ENCODE measurements at places on chromosomes 3 and 15. TPM values are rescaled to one million over a fixed set of nuclear protein-coding genes. Genes with fewer than 3 reads are reported as not detected.

Gene ROPN1
- total RNA-seq, result not detected

Gene CGNL1
- total RNA-seq, result 0.11 TPM

Gene CLDN18
- total RNA-seq, result not detected

Gene SEMA6D
- not detected for total RNA-seq

Gene C3orf85
- total RNA-seq, result not detected

Gene GABRR3
- not detected for total RNA-seq

Gene FOXL2NB
- total RNA-seq, result not detected

Gene SLC27A2
- total RNA-seq, result 0.22 TPM

DNA sequence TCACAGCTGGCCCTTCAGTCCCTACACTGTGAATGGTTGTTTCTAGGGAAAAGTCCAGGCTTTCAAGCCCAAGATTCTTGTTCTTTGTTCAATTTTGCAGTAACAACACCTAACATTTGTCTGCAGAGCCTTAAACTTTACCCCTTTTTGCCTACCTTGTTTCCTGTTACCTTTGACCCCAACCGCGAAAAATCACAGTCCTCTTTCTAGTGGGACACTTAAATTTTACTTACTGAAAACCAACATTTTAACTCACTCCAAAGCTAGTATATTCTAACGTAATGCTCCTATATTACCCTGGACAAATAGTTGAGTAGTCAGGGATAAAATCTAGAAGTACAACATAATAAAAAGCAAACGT lies 649 bp upstream of the PIK3CB start:
- H3K4me3 ChIP-seq, result peak overlapping the region; percentile 92
- H3K27me3 ChIP-seq, result no peaks in the 10 kb centered on the region
- H3K4me1 ChIP-seq, result peaks cover 24% of the 10 kb centered on the region
- H3K27ac ChIP-seq, result peak overlapping the region; percentile 95
- H3K36me3 ChIP-seq, result peaks cover 6% of the 10 kb centered on the region
- DNase-seq, result no peak

DNA sequence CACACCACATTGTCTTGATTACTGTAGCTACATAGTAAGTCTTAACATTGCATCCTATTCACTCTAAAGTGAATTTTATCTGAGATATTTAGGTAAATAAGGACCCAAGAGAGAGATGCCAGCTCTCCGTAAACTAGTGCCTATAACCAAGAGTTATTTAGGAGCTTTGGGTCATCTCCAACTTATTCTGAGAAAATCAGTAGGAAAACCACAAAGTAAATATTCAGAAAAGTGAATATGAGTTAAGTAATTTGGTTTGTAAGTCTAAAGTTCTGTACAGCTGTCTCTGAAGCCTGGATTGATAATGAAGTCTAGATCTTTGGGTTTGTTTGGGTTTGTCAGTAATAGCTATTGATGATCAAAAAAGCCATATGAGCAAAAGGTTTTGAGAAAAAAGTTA lies 120.0 kb downstream of the FNDC3B start:
- no peak for DNase-seq
- H3K27ac ChIP-seq, result no peak overlapping the region
- H3K4me1 ChIP-seq, result peaks cover 2% of the 10 kb centered on the region
- H3K4me3 ChIP-seq, result no peak overlapping the region
- H3K36me3 ChIP-seq, result no peaks in the 10 kb centered on the region

GRCh38 chr15:57375827-57376695 lies at the start of gene CGNL1:
TSS of gene CGNL1 (plus strand) at chr15:57376505. CDS start at chr15:57438000, 61,495 bp downstream.
- no peak for DNase-seq
- H3K4me1 ChIP-seq, result peaks cover 14% of the 10 kb centered on the region
- H3K27ac ChIP-seq, result no peak within 1 kb of the TSS
- H3K4me3 ChIP-seq, result peak within 1 kb of the TSS; percentile 82

GRCh38 chr3:13042127-13042701 lies 31.0 kb downstream of the IQSEC1 start:
- H3K27me3 ChIP-seq, result no peaks in the 10 kb centered on the region
- DNase-seq, result no peak
- no peak overlapping the region for H3K27ac ChIP-seq

DNA sequence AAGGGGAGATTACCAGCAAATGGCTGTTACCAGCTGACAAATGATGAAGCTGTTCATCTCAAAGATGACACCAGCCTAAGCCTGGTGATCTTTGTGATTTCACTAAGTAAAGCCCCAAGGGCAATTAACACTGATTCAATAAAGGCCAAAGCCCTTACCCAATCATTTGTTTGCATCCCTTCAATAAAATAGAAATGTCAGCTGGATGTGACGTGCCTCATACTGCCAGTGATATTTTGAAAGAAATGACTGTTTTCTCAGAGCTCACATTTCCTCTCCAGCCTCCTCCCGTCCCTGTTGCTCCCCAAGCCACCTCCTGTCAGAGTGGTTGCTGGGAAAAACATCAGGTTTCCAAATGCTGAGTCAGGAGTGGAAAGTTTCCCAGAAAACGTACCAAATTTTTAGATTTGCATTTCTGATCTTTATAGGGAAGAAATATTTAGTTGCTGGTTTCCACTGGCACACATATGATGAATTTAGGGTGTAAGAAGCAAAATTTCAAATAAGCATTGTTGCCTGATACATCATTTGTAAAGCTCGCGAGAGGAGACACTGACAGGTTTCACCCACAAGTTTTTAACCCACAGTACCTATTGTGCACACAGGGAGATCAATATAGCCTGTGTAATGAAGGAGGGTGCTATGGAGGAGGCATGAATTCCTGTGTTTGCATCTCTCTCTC lies 21.0 kb downstream of the C2CD4A start:
- no peaks in the 10 kb centered on the region for H3K36me3 ChIP-seq
- no peak overlapping the region for H3K27ac ChIP-seq
- no peaks in the 10 kb centered on the region for H3K4me1 ChIP-seq
- DNase-seq, result no peak

- no peak overlapping the region for H3K4me3 ChIP-seq
- H3K27me3 ChIP-seq, result no peaks in the 10 kb centered on the region
- no peaks in the 10 kb centered on the region for H3K36me3 ChIP-seq
- H3K4me1 ChIP-seq, result no peaks in the 10 kb centered on the region
- peak; percentile 5 for DNase-seq
Observed at GRCh38 chr15:25244731-25245585, 193.9 kb downstream of the UBE3A start.

DNA sequence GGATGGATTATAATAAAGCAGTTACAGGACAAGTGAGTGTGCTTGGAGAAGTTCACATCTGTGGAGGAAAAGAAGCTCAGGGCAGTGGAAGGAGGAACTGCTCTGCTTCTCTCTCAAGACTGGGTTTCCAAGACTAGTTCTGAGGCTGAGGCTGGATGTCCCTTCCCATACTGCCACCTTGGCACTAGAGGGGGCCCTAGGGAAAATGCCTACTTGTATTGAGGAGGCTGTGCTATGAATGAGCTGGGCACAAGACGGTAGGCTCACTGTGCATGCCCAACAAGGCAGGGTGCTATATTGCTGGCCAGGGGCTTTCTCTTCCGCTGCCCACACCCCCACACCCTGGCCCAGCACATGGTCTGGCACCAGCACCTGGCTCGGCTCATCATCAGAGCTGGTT lies 65.2 kb downstream of the SLCO2A1 start:
- no peak overlapping the region for H3K27ac ChIP-seq
- no peaks in the 10 kb centered on the region for H3K4me1 ChIP-seq
- no peak for DNase-seq
- H3K4me3 ChIP-seq, result no peak overlapping the region
- no peaks in the 10 kb centered on the region for H3K36me3 ChIP-seq
- peaks cover 5% of the 10 kb centered on the region for H3K27me3 ChIP-seq

DNA sequence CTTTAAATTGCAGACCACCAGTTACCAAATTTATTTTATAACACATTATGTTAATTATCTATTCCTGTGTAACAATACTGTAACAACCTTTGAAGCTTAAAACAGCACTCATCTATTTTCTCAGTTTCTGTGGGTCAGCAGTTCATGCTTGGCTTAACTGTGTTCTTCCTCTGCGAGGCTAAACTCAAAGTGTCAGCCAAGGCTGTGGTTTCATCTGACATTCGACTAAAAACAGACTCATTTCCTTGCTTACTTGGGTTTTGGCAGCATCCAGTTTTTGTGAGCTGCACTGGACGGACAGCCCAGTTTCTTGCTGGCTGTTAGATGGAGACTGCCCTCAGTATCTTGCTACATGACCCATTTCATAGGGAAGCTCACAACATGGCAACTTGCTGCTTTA lies 247.3 kb upstream of the KCNH8 start:
- no peak overlapping the region for H3K27ac ChIP-seq
- peaks cover 13% of the 10 kb centered on the region for H3K4me1 ChIP-seq
- no peak overlapping the region for H3K4me3 ChIP-seq

DNA sequence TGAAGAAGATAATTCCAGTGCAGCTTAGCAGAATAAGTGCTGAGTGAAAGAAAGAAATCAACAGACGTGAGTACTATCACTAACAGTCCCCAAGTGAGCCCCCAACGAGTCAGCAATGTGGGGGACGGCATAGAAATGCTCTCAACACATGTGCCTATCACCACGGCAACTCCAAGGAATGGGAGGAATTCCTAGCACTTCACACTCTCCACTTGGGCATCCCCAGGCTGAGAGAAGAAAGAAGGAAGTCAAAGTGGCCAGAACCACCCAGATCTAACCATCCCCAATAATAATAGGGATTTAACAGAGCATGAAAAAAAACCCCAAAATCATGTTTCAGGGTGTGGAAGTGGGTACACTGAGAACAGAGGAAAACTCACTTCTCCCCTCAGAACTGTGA lies 29.3 kb upstream of the CPNE4 start:
- H3K27ac ChIP-seq, result no peak overlapping the region
- H3K4me3 ChIP-seq, result no peak overlapping the region
- peaks cover 5% of the 10 kb centered on the region for H3K27me3 ChIP-seq
- DNase-seq, result no peak

- peaks cover 7% of the 10 kb centered on the region for H3K4me1 ChIP-seq
- DNase-seq, result no peak
- peaks cover 76% of the 10 kb centered on the region for H3K36me3 ChIP-seq
- H3K4me3 ChIP-seq, result no peak overlapping the region
- H3K27ac ChIP-seq, result no peak overlapping the region
- no peaks in the 10 kb centered on the region for H3K27me3 ChIP-seq
Observed at GRCh38 chr3:37029111-37029510, 35.8 kb downstream of the MLH1 start.

Measured in activated B cell treated with CpG ODN at 0.5 μM for 24 hours (primary cell).